ENCODE measurements at places on chromosomes 5 and 9.

DNA sequence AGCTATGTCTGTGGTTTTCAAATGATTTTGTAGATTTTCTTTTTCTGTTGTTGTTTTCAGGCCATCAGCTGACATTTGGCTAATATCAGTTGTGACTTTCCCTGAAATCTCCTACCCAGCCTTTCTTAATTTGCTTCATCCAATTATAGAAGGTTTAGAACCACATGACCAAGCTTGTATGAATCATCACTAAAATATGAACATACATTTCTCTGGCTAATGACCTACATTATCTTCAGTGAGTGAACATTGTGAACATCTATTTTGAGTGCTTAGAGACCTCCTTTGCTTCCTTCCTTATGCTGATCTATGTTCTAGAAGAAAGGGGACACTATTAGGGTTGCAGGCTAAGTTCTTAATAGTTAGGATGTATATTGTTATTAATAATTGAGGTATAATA lies 532.5 kb downstream of the RAB3C start:
- no peak for DNase-seq

DNA sequence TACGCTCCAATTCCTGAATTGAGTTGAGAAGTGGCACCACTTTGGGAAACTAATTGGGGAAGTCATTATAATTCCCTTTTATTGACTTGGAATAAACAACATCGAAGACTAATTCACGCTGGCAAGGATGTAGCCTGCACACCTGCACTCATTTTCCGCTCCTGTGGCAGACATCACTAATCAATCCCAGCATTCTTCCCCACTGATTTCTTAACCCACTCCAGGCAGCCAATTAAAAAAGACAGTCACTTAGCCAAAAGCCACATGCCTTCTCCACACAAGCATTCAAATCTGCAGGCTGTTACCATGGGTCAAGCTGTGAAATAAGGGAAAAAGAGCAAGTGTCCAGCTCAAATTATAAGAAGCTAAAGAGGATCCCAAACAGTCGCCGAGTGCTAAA lies 68.2 kb upstream of the HRH2 start:
- no peak for DNase-seq

- no peak for DNase-seq
Measured at GRCh38 chr5:146781157-146781556, 97.4 kb downstream of the PPP2R2B start.

- DNase-seq = no peak
Measured at GRCh38 chr9:105151686-105151995, 92.8 kb upstream of the SLC44A1 start.

DNA sequence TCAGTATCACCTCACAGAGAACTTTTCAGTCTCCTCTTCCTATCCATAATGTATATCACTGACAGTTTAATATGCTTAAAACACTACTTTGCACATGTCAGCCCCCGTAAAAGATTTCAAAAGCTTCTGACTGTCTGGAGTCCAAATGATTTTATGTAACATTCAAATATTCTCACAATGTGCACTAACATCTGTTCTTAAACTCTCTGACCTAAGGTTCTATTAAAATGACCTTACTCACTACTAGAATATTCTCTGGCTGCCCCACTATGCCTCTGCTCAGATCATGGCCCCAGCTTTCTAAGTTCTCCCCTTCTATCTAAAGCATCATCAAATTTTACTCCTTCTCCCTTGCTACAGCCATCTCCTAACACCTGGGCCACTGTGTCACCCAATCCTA lies 52.5 kb downstream of the AP3B1 start:
- DNase-seq = no peak

GRCh38 chr9:75086541-75087288 lies 1.2 kb downstream of the NMRK1 start:
- no peak for DNase-seq

- DNase-seq = no peak
Measured at GRCh38 chr5:10123254-10123989, 126.3 kb downstream of the ATPSCKMT start.

DNA sequence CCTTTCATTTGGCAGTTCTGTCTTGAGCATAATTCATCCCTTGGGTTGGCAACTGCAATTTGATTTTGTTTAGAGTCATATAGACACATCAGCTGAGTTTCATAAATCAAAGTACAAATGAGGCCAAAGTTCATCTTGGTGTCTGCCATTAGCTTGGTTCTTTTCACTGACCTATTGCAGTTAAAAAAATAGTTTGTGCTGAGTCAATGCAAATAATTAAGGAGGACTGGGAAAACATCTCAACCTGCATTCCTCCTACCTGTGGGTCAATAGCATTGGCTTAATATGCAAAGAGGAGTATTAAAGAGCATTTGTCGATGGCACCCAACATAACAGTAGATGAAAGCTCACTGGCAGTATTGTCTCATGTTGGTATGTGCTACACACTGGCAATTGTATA lies 1.6 kb downstream of the PKD2L2 start:
- no peak for DNase-seq
